ENCODE measurements at places on chromosomes 3 and 15.

GRCh38 chr3:140505213-140505612 lies 172.7 kb upstream of the TRIM42 start:
- no peak for DNase-seq

GRCh38 chr3:26636096-26636727 lies 13.6 kb downstream of the LRRC3B start:
- no peak for DNase-seq

DNA sequence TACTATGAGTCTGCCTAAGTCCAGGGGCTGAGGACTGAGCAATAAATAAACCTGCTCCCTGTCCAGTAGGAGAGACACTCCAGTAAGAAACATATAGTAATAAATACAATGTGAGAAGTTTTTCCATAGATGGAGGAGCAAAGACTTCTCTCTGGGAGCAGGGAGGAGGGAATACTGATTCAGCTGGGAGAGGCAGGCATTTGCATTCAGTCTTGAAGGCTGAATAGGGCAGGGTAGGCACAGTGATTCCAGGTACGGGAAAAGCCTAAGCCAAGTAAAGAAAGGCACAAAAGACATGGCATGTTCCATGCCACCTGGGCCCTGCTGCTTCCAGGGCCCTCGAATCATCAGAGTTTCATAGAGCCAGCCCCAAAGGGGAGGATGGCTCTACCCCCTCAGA lies 59.6 kb upstream of the GLCE start:
- no peak for DNase-seq

GRCh38 chr15:63403254-63403945 lies 21.8 kb upstream of the CA12 start:
- DNase-seq = no peak

DNA sequence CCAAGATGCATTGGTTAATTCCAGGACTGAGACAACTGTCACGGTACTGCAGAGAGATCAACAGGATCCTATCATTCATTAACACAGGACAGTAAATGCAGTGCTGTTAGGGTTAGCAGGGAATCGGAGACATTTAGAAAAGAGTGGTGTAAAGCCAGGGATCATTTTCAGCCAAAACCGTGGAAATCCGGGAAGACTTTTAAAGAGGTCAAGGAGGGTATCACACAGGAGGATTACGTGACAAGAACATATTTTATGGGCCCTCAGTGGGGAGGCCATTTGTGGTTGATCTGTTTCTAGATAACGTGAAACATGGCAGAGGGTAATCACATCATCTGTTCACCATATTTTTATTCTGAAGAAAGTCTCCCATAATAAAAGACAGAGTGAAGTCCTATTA lies 216.1 kb downstream of the PTPRG start:
- DNase-seq = no peak

DNA sequence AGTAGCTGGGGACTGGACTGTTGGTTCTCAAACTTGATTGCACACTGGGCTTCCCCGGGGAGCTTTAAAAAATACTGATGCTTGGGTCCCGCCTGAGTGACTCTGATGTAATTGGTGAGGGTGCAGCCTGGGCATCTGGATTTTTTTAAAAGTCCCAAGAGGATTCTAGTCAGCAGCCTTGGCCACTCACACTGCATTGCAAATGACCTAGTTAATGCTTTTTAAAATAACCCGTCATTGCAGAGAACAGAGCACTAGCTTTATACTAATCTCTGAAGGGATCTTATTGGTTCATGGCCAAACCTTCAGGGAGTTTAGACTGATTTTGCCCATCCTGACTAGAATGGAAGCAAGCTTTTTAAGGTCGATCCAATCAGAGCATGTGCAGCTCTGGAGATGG lies 310.6 kb upstream of the PROK2 start:
- DNase-seq = no peak

DNA sequence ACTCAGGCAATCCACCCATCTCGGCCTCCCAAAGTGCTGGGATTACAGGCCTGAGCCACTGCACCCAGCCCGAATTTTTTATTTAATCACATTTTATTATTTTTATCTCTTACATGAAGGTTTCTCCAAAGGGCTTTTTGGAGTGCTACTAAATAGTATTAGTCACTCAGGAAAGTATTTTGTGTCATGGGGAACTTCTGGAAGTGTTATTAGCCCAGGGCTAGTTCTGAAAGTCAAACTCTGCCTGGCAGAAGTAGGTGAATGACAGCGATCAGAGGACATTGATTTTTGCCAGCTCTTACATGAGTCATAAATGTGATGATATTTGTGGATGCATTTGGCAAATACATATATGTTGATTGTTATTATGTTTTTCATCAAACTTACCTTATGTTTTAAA lies 48.7 kb downstream of the ZPLD1 start:
- no peak for DNase-seq

DNA sequence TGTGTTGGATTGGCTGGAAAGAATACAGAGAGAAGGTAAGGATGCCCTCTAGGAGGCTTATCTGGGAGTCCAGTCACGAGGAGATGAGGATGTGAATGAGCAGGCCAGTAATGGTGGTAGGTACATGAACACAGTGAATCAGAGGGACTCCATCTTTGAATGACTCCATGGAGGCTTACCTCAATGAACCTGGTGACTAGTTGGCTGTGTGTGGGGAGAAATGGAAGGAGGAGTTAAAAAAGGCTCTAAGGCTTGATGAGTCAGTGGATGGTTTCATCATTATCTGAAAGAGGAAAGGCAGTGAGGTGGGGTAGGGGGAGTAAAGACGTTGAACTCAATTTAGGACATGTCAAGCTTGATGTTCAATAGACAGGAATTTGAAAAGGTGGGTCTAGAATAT lies 61.1 kb downstream of the KCNAB1 start:
- DNase-seq = no peak

DNA sequence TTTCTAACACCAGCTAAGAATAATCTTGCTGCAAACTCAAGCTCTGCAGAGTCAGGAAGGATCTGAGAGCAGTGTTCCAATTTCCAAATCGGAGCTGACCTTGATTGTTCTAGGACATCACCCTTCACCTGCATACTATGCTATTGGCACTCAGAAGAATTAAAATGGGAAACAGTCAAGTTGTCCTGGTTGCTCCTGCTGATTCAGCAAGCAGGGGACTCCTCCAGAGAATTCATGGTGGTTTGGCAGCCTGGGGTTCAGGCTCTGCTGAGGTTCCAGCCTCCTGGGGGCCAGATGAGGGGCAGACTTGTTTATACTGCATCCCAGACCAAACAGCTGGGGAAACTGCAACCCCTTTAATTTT lies 213.7 kb upstream of the ADAMTS9 start:
- DNase-seq = no peak

DNA sequence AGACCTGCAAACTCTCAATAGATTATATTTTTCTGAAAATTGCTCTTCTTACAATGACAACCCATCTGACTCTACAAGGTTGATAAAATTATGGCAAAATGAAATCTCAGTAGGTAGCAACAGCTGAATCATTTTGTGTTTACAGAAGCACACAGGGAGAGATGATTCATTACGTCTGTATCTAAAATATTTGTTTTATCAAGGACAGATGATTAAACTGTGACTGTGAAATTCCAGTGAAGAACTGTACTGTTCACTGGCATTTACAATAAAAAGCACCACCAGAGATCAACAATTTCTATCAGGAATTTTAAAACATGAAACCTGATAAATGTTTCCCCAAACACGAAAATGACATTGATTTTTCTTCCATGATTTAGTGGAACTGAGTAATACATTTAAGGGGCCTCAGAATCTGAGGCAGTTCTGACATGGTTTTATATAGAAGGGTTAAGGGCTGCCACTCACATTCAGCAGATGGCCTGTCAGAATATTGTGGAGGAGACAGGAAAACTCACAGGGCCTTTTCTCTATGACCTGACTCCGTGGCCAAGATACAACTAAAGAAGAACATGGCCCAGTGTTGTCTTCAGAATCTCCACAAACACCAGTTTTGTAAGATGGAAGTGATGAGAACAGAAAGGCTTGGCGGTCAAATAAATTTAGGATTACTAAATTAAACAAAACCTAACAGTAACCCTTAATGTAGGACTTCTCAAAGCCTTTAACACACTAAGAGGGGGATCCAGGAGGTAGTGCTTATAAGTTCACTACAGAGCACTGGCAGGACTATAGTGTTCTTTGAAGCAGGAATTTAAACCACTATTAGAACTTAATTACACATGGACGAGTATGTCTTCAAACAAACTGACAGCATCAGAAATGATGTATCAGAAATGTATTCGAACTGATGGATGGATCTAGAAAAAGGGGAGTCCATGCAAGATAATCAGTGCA lies 25.9 kb downstream of the RAD18 start:
- DNase-seq = no peak

GRCh38 chr3:9161811-9162210 lies 87.6 kb downstream of the SRGAP3 start:
- DNase-seq = no peak

DNA sequence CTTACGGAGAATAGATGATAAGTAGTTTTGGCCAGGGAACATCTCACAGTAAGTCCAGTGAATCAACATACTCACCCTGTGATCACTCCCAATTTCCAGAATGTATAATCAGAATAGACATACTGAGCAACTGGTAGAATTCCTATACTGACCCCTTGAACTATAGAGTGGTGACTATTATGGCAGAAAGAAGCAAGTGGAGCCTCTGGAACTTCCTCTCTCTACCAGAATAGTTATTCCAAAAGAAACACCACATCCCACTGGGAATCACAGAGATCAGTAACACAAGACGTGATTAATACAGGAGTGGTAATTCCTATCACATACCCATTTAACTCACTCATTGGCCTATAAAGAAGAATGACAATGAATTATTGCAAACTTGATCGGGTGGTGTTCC lies 50.1 kb upstream of the TRIM42 start:
- DNase-seq = no peak
